ENCODE measurements at places on chromosomes 6 and 20.
A peak's percentile ranks its signal among the peaks of the same experiment; 100 is the strongest.

DNA sequence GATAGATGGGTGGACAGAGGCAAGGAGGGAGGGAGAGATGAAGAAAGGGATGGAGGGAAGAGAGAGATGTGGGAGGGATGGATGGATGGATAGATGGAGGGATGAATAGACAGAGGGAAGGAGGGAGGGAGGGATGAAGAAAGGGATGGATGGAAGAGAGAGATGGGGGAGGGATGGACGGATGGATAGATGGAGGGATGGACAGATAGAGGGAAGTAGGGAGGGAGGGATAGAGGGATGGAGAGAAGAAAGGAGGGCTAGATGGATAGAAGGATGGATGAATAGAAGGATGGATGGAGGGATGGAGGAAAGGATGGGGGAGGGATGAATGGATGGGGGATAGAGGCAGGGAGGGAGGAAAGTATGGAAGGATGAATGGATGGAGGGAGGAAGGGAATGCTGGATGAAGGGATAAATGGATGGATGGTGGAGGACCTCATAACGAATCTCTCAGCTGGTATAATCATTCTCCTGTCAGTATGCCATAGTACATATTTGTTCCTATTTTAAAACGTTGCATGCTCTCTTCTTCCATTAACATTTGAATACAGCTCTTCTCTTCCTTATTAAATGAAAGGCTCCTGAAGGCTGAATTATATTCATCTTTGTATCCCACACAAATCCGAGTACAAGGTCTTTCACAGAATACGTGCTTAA lies 136.4 kb downstream of the HIVEP2 start:
- DNase-seq, result no peak

DNA sequence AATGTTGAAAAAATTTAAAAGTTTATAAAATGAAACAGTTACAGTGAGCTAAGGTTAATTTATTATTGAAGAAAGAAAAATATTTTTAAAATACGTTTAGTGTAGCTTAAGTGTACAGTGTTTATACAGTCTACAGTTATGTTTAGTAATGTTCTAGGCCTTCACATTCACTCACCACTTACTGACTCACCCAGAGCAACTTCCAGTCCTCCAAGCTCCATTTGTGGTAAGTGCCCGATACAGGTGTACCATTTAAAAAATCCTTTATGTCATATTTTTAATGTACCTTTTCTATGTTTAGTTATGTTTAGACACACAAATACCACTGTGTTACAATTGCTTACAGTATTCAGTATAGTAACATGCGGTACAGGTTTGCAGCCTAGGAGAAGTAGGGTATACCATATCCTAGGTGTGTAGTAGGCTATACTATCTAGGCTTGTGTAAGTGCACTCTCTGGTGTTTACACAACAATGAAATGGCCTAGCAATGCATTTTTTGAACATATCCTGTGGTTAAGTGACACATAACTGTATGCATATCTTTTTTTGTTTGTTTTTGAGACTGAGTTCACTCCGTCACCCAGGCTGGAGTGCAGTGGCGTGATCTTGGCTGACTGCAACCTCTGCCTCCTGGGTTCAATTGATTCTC lies 26.3 kb downstream of the FLRT3 start:
- no peak for DNase-seq

- DNase-seq, result no peak
Observed at GRCh38 chr20:4411744-4412143, 310.0 kb upstream of the PRND start.

GRCh38 chr6:42727087-42727611 lies 4.8 kb upstream of the PRPH2 start:
- DNase-seq, result peak; percentile 5

- no peak for DNase-seq
Observed at GRCh38 chr20:1660246-1660645, 2.7 kb upstream of the SIRPG start.

GRCh38 chr6:155216312-155217046 lies 47.3 kb upstream of the CLDN20 start:
- peak; percentile 13 for DNase-seq

- no peak for DNase-seq
Observed at GRCh38 chr6:35673755-35674154, 15.0 kb downstream of the FKBP5 start.

GRCh38 chr20:2179233-2179580 lies 77.6 kb downstream of the STK35 start:
- DNase-seq, result no peak

GRCh38 chr20:38633577-38634093 lies 32.0 kb downstream of the ARHGAP40 start:
- DNase-seq, result no peak

DNA sequence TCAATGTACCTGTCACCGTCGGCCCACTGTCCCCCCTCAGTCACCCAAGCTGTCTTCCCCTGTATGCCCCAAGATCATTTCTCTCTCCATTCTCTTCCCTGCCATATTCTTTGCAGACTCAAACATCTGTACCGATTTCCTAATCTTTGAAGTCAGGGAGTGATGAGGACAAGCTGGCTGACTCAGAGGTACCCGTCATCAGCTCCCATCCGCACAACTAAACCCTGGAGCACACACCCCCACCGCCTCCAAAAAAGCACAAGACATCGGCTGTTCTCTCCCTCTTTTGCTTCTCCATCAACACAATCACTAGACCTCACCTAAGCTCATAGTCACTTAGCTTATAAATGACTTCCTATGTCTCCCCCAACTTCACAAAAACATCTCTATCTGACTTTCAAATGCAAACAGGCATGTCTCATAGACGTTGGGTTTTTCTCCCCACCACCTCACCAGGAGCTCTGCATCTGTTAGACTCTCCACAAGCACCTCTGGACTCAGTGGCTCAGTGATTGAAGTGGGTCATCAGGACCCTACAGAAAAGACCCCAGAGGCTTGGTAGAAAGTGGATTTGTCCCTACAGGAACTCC lies 11.5 kb upstream of the NFATC2 start:
- DNase-seq, result peak; percentile 46

DNA sequence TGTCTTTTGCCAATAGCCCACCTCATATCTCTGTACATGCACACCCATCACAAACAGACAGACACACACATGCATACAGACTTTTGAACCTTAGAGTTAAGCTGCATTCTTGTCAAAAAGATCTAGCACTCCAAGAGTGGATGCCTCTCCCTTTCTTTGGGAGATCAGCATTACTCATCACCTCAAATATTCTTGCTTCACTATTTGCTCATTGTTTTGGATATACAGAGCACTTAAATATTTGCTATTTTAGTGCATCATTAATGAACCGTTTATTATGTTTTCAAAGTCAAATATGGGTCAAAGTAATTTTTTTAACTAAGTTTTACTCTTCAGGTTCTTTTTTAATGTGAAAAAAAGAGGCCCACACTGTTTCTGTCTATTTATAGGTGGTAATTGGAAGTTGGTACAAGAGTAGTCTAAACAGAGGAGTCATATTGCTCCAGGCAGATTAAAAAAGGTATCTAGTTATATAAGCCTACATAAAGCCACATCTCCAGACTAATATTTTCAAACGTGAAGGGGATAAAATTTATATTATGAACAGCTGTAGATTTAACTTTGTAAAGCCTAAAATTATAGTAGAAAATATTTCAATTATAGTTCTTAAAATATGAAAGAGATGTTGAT lies 102.6 kb downstream of the FLRT3 start:
- no peak for DNase-seq

GRCh38 chr6:27825025-27825793 lies 87.0 kb downstream of the OR2B2 start:
- no peak for DNase-seq

DNA sequence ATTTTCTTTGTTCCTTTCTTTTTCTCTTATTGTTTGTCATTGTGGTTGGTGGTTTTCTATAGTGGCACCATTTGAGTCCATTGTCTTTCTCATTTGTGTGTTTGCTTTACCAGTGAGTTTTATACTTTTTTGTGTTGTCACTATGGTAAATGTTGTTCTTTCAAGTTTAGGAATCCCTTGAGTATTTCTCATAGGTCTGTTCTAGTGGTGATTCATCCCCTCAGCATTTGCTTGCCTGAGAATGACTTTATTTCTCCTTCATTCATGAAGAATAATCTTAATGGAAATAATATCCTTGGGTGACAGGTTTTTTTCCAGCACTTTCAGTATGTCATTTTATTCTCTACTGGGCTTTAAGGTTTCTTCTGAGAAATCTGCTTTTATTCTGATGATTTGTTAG lies 209.2 kb upstream of the ASCC3 start:
- DNase-seq, result no peak

- no peak for DNase-seq
Observed at GRCh38 chr6:80148220-80148619, 41.7 kb downstream of the BCKDHB start.

GRCh38 chr20:16485401-16485800 lies 87.8 kb downstream of the KIF16B start:
- no peak for DNase-seq

DNA sequence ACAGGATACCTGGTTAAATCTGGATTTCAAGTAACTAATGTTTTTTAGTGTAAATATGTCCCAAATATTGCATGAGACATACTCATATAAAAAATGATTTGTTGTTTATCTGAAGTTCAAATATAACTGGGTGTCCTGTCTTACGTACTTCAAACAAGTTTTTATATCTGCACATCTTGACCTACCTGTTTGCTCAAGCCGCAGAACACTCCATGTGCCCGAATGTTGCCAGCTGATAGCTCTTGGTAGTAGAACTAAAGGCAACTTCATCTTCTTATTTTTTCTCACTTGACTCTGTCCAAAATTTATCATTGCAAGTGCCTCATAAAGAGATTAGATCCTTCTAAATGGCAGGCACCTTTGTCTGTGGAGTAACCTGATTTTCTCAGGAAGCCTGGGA lies 39.1 kb upstream of the KLHL31 start:
- no peak for DNase-seq

DNA sequence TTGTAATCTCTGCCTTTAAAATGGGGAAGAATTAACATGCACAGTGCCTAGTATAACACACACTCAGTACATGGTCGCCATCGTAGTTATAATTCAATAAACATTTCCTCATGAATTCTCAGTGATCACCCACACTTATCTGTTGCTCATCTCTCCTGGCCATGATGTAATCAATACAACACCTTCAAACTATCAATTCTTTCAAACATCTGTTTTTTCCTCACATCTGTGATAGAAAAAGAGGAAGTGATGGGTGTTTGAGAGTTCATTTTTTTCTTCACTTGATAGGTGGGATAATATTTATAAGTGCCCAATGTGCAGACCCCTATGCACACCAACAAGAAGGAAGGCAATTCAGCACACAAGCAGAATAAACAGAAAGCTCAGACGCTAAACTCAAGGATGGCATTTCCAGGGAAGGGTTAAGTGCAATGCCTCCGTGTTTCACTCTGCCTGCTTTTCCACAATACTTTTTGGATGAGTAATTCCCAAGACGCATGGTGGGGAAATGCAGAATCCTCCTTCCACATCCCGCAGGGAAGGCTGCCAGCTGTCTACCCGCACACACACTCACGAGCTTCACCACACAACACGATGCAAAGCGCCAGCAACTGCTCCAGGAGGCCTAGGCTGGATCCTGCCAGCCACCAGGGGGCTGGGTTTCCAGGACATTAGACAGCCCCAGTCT lies 100.3 kb downstream of the GMPR start:
- no peak for DNase-seq

GRCh38 chr20:44187054-44187771 lies at the start of gene JPH2:
Gene JPH2 (minus strand): TSS chr20:44187188. CDS start chr20:44186705, 483 bp downstream.
- DNase-seq, result no peak

- no peak for DNase-seq
Observed at GRCh38 chr6:44132476-44132875, 5.1 kb downstream of the TMEM63B start.

DNA sequence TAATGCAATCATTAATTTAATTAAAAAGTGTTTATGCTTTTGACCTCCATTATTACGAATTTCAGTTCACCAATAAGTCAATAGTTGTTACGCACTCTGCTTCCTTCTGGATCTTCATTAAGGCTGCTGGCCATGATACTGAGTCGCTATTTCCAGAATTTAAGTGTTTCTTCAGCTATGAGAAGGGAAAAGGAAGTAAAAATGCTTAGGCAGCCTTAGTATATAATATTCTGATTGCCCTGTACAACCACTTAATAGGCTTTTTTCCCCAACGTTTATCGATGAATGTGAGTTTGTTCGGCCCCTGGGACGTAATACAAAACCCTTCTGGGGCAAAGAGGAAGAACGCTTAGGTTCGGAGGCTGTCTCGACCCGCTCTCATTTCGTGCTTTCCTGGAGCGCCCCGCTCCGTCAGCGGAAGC lies 644 bp downstream of the OARD1 start:
- no peak for DNase-seq
